ENCODE measurements at places on chromosomes 16 and 17.

GRCh38 chr17:62876063-62876462 lies 67.9 kb upstream of the MARCHF10 start:
- DNase-seq: peak; percentile 82

DNA sequence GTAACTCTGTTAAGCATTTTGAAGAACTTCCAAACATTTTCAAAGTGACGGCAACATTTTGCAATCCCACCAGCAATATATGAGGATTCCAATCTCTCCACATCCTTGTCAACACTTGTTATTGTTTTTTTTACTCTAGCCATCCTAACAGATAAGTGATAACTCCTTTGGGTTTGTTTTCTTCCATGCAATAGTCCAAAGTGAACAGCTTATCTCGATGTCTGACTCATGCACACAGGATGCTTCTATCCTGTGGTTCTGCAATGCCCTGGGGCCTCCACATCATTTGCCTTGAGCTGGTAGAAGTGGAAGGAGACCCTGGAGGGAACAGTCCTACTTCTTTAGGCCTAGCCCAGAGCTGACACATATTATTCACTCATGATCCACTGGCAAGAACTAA lies 13.0 kb downstream of the TLE7 start:
- peak; percentile 21 for DNase-seq

DNA sequence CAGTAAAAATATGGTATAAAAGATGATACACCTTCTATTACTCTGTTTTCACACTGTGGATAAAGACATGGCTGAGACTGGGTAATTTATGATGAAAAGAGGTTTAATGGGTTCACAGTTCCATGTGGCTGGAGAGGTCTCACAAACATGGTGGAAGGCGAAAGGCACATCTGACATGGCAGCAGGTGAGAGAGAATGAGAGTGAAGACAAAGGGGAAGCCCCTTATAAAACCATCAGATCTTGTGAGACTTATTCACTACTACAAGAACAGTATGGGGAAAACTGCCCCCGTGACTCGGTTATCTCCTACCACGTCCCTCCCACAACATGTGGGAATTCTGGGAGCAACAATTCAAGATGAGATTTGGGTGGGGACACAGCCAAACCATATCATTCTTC lies 45.6 kb downstream of the TBC1D26 start:
- DNase-seq: no peak

DNA sequence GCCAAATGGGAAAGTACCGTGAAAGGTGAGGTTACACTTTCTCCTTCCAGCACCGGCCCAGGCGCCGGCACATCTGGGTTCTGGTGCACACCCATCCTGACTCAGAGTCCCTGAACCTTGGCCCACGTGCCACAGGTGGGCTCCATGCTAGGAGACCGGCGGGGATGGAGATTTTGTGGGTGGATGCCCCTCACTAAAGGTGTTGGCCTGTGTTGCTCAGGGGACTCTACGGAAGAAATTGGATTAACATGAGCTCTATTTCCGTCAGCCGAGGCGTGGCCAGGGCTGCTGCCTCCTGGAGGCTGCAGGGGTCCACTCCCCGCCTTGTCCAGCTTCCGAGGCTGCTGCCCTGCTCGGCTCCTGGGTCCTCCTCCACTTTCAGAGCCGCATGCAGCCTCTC lies 30.8 kb downstream of the FBXO31 start:
- no peak for DNase-seq

DNA sequence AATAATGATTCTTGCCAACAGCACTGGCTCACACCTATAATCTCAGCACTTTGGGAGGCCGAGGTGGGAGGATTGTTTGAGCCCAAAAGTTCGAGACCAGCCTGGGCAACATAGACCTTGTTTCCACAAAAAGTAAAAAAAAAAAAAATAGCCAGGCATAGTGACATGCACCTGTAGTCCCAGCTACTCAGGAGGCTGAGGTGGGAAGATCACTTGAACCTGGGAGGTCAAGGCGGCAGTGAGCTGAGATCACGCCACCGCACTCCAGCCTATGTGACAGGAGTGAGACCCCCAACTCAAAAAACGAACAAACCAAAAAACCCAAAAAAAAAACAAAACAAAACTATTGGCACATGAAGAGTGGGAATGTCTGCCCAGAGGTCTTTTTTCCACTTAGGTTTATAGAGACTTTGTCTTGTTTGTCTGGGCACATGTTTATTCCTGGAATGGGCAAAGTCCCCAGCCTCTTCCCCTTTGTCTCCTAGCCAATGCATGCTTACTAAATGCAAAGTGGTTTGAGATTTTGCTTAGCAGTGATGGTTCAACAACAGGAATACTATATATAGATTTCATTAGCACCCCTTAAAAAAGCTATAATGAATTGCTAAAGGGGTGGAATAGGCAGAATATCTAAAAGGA lies 25.9 kb downstream of the NMT1 start:
- no peak for DNase-seq

DNA sequence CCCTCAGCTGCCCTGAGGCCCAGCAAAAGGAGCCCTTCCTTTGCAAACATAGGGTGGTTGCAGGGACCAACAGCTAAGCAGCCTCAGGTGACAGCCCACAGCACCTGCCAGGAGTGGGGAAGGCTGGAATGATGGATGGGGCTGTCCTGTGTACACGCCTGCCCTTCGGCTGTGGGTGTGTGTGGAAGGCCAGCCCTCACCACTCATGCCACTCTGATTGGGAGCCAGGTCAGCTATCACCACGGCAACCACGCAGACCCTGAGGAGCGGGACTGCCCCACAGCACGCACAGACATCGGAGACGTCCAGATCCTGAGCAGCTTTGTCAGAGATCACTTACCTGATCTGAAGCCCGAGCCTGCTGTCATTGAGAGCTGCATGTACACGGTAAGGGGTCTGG lies 11.9 kb downstream of the PIPOX start:
- DNase-seq: no peak

DNA sequence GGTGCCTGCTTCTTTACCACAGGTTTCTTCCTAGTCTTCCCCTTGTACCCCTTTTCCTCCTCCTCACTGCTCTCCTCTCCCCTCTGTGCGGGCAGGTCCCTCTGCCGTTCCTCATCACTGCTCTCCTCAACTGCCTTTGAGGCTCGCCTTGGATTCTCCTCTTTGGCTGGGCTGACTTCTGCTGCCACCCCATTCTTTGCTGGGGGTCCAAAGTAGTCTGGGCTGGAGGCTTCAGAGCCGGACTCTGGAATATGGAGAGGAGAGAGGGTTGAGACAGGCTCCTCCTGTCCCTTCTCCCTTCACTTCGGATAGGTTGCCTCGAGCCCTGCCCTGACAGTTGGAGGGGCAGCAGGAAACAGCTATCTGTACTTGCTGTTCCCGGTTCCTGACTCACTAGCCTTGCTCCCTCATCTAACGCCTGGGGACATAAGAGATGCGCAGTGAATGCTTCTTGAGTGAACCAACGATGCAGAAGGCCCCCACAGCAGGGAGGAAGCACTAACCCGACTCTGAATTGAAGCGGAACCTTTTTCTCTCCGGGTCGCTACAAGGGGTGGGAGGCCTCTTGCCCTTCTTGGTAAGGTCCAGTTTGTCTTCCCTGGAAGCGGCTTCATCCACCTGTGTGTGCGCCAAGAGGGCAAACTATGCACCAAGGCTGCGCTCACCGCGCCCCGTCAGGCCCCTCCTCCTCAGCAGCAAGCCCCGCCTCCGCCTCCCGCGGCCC lies 655 bp downstream of the HIRIP3 start:
- DNase-seq: peak; percentile 36

DNA sequence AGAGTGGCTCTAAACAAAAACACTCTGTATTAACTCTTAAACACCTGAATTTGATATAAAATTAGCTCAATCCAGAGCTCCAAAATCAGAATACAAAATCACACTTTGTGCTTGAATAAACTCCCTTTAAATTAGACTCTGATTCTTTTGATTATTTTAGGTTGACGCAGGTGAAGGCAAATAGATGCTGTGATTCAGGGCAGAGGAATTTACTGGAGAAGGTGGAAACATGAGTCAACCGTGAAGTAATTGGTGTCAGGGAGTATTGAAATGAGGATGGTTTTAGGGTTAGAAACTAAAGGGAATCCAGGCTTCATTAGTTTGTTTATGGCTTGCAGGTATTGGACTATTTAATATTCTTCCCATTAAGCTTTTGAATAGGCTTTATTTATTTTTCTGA lies 37.1 kb upstream of the TEKT1 start:
- DNase-seq: no peak

GRCh38 chr17:49858796-49859195 lies 10.9 kb upstream of the TAC4 start:
- DNase-seq: no peak

- DNase-seq: no peak
Measured at GRCh38 chr17:82713071-82713723, 3.3 kb upstream of the FN3KRP start.

DNA sequence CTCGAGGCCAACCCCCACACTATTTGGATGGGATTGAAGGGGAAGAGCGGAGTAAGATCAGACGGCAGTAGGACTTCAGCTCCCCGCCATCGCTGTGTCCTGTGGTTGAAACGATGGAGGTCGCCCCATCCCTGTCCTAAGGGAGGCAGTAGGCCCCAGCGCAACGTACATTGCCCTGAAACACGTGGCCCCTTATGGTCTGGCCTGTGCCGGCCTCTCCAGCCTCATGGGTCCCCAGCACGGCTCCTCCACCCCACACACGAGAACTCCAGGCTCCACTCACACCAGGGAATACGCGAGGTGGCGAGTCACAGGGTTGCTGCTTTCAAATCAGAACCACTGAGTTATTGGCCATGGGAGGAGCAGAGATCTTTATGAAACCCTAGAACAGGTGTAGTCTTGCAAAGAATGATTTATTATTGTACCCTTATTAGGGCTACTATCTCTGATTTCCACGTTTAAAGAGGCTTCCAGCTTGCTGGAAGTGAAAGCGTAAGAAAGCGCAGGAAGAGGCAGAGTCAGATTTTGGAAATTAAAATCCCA lies 669 bp upstream of the DCTPP1 start:
- DNase-seq: no peak

DNA sequence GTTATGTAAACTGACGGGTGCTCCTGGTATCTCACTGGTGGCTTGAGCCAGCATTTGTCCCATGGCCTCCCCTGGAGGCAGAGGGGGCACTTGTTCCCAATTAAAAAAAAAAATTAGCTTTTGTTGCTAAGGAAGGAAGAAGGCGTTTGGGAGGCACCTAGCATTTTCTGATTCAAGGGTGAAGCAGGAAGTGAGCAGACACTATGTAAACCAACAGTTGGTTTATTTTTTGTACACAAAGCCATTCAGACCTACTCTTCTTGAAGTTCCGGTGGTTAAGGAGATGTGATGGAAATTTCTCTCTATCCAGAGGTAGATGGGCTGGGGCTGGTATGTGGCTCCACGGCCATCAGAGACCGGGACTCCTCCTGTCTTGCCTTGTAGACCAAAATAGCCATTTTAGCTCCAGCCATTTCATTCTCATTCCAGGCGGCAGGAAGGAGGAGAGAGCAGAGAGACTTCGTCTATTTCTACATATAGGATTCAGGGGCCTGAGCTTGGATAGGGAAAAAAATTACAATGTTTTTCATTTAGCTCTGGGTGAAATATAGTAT lies 103.0 kb downstream of the SNX29 start:
- DNase-seq: no peak

- DNase-seq: peak; percentile 55
Measured at GRCh38 chr16:72850853-72851252, 197.1 kb downstream of the ZFHX3 start.
